ENCODE measurements at places on chromosomes 7 and 10.

DNA sequence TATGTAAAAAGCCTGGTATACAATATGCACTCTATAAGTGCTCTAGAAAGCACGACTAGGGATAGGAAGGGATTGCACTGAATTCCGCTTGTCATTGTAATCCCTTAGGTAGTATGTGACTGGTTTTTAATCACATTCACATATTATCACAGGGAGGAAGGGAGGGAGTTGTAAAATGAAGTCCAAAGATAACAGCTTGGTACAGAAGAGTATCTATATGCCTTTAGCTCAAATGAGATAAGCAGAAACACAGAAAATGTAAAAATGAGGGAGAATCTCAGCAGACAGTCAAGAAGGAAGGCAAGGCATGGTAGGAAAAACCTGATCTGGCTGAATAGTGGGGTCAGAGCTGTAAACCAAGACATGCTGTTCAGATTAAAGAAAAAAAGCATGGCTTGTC is 63.4 kb downstream of the ABI1 start:
- DNase-seq: no peak

DNA sequence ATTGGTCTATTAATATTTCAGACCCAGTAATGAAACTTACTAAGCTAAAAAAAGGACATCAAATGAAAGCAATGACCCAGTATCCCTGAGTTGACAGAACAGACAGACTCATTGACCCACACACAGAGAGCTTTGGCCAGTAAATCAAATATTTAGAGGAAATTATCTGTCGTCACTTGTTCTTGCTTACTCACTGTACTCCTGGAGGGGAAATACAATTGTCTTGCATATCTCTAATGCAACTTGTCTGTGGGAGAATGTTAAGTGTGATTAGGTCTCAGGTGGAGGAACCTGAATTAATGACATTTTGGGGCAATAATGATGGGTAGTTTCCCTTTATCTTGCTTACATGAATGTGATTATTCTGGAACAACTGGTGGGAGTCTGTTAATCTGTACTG is 80.4 kb downstream of the CUBN start:
- DNase-seq: no peak

GRCh38 chr10:74067373-74068352 is 69.7 kb downstream of the VCL start:
- no peak for DNase-seq

DNA sequence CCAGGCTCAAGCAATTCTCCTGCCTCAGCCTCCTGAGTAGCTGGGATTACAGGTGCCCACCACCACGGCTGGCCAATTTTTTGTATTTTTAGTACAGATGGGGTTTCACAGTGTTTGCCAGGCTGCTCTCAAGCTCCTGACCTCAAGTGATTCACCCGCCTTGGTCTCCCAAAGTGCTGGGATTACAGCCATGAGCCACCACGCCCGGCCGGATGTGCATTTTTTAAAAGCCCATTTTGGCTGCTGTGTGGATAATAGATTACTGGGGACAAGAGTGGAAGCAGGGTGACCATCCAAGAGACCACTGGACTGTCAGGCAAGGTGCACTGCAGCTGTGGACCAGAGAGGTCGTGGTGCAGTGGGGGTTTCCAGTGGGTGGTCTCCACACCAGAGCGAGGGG is 21.4 kb downstream of the HKDC1 start:
- no peak for DNase-seq

DNA sequence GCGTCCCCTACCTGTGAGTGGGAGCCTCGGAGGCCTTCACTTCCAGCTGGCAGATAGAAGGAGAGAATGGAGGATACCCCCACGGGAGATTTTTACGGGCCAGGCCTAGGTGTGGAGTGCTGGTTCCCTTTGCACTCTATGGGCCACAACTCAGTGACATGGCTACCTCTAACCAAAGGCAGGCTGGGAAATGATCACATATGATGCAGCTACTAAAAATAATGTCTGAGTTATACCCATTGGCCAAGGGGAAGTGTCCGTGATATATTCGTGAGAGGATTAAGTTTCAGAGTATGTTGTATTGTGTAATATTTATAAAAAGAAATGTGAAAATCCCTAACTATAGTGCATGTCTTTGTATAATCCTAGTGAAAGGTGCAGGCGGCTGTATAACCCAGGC is 13.5 kb upstream of the HIPK2 start:
- no peak for DNase-seq

- peak; percentile 66 for DNase-seq
These were observed 14.8 kb downstream of the ADAM8 start for GRCh38 chr10:133261726-133262325.

GRCh38 chr10:68684413-68684812 is 36.6 kb upstream of the CCAR1 start:
- no peak for DNase-seq

DNA sequence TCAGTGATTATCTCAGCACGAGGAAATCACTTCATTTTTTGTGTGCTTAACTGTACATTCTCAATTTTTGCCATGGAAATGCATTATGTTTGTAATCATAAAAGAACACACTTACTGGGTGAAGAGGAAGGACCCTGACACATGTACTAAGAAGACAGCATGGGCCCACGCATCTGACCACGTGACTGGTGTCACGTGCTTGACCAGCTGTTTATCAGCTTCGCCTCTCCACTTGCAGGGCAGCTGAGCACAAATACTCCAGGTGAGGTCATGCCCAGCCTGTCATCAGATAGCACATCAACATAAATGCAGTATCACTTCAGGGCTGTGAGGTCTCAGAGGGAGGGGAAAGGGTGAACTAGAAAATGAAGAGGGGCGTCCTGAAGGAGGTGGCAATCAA is 179.8 kb downstream of the EBF3 start:
- DNase-seq: no peak

- DNase-seq: no peak
These were observed 144.1 kb upstream of the FAM171A1 start for GRCh38 chr10:15515202-15515601.

DNA sequence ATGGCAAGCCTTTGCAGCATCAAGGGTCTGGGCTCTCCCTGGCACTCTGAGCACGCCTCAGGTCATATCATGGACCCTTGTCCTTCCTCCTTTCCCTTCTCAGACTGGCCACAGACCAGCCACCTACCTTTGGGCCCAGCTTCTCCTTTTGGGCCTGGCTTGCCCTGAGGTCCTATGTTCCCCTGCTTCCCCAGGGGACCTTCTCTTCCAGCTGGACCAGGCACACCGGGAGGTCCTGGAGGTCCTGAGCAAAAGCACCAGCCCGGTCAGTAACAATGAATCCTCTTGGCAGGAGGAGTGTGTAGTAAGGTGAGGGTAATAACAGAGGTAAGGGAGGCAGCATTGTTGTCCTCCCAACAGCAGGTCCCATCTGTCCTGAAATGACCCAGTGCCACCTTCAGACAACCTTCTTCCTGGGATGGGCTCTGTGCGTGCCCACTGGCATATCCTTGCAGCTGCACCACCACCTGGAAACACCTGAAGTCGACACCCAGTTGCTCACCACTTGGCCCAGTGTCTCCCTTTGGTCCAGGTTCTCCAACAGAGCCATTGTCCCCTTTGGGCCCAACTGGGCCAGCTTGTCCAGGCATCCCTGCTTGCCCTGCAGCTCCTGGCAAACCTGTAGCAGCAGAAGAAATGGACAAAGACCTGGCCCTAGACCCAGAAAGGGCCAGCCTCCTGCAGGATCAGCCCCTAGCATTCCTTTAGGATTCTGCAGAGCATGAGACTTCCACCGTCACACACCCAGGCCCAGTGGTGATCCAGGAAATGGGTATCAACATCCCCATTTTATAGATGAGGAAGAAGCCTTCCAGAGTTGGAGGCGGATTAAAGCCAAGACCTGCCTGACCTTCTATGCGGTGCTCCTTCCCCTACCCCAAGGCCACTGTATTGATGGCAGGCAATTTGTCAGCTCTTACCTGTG is 6.4 kb downstream of the SFTPD start:
- no peak for DNase-seq

DNA sequence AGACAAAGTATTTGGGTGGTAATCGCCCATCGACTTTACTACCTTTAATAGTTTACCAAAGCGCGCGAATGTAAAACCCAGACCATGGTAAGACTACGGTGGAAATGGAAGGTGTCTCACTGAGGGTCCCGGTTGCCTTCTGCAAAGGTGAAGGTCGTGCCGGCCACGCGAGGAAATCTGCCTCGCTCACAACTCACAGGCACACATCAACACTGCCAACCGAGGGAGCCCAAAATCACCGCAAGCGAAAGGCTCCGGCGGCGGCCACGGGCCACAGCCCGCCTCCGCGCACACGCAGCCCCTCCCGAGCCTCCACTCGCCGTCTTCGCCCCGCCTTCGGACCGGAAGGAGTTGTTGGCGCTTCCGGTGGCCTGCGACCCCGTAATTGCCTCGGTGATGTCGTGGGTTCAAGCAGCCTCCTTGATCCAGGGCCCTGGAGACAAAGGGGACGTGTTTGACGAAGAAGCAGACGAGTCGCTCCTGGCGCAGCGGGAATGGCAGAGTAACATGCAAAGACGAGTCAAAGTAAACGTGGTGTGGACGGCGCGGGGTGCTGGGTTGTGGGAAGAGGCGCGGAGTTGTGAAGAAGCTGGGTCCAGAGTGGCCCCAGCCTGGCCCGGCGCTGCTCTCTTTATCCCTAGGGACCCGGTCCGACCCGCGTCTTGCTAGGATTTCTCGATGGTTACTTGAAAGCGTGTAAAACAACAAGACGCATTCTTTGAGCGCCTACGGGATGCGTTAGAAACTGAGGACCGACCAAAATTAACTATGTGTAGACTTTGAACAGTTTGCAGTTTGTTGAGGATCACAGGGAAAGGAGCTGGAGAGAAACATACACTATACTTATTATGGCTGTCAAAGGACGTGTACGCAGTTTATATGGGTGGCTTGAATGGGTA is at the start of gene YAE1:
YAE1 (plus strand) TSS at position 382 of the 899 bp plus-strand sequence; CDS start at position 397, 15 bp downstream.
- DNase-seq: peak; percentile 62

DNA sequence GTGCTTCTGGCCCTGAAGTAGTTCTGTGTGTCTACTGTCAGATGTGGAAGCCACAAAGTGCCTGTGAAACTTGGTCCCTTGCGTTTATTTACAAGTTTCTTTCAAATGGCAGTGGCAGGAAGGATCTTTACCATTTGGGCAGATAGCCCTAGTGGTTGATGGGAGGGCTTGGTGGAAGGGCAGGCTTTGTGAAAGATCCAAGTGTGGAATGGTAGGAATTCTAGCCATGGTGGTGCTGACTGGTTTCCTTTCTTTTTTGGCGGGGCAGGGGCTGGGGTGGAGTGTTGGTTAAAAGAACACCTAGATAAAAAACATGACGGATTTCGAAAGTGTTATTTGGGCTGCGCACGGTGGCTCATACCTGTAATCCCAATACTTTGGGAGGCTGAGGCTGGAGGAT is 27.0 kb downstream of the AUTS2 start:
- DNase-seq: no peak

DNA sequence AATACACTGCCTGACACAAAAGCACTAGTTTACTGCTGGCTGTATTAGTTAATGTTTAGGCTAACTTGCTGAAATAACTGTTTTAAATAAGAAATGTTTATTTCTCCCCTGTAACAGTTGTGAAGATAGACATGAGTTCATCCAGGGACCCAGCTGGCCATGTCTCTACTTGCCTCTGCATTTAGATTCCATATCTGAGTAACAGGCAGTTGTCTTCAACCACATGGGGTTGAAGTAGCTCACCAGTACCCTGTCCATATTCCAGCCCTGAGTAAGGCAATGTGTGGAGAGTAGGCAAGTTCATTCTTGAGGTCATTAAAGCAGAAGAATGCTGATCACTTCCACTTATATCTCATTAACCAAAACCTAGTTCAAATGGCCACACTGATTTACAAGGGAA is 31.1 kb upstream of the RSBN1L start:
- no peak for DNase-seq

DNA sequence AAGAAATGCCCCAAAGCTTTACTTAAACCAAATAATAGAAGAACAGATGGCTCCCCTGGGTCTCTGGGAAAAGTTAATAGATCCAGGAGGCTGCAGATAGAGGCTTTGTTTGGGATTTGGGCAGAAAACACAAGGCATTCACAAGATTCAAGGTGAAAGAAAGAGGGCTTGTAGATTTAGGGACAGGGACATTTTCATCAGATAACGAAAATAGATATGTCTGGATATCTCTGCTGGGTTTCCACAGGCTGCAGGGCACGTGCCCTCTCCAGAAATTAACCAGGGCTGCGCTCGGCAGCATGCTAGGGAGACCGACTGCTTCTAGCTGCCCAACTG is 14.9 kb downstream of the CARD11 start:
- DNase-seq: no peak

- no peak for DNase-seq
These were observed 535.2 kb downstream of the PHTF2 start for GRCh38 chr7:78333530-78334425.

DNA sequence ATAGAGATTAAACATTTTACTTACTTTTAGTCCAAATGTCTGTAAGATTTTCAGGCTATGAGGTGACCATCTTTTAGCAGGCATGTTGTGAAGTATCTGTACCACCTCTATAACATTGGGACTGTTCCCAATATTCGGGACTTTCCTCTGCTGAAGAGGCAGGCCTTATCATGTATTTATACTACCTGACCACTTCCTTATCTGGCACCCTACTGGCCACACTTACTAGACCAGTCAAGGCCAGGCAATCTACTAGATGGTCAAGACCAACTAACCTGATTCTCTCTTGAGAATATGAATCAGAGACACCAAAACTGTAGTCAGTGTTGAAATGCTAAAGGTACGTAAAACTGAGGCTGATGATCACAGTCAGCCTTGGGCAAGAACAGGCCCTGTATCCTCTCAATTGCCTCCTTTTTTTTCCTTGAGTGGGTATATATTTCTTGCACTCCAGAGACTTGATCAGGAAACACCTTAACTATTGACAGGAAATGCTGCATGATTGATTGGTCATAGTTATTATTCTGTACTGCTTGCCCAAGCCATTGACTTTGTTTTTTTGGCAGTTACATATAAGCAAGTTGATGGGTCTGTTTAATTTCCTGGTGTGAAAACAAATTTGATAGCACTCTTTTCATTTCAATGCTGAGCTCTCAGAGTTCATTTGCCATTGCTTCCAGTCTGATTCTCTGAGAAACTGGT is 5.2 kb upstream of the PRKAR2B start:
- DNase-seq: no peak

DNA sequence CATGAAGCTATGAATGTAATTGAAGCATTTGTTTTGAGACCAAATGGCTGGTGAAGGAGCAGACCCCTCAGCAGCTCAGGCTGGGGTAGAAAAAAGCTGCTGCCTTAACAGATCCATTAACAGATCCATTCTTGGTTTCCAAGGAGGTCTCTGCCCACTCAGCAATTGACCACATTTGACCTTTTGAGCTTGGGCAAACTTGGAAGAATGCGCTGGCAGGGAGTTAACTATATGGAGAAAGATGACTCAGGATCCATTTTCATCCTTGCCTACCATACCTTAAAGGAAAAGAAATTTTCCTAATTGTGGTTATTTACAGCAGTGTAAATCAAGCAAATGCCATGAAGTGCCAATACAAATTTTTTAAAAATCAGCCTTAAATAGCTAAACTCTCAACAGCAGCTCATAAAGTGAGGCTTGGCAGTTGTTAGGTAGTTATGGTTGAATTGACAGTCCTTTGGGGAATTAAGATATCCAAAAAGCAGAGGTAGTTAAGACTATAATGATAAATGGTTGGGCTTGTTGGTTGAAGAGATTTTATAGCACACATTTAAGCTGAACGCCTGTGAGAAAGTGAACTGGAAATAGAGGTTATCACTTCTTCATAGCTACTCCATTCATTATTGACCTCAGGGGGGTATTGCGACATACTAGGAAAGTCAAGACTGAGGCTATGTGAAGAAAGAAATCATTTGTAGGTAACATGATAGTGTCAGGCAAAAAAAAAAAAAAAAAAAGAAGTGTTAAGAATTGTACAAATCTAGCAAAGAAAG is 83.9 kb downstream of the MKX start:
- no peak for DNase-seq

Measured in progenitor cell of endocrine pancreas (in vitro differentiated cells).